ENCODE measurements at places on chromosomes 7 and 10.

DNA sequence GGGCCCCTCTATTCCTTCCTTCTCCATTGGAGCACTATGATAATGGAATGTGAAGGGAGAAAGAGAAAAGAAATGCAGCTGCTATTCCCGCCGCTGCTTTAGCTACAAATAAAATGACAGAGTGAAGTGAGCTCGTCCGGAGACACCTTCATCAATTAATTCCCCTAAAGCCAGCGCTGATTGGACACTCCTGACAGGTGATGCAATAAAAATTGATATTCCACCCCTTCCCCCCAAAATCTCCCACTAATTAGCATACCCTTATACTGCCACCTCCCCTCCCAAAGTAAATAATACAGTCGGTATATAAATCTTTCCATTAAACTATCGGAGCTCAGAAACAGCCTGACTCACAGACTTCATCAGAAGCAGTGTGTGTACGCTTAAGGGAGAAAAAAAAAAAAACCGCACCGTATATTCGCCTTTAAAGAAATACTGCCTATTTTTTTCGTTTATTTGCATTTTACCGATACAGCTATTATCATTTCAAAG is 7.3 kb downstream of the SKIDA1 start:
- DNase-seq = no peak

- no peak for DNase-seq
These were observed 164.4 kb downstream of the RGS10 start for GRCh38 chr10:119377958-119378736.

- no peak for DNase-seq
These were observed 527.3 kb downstream of the ZNF33B start for GRCh38 chr10:42111076-42111475.

DNA sequence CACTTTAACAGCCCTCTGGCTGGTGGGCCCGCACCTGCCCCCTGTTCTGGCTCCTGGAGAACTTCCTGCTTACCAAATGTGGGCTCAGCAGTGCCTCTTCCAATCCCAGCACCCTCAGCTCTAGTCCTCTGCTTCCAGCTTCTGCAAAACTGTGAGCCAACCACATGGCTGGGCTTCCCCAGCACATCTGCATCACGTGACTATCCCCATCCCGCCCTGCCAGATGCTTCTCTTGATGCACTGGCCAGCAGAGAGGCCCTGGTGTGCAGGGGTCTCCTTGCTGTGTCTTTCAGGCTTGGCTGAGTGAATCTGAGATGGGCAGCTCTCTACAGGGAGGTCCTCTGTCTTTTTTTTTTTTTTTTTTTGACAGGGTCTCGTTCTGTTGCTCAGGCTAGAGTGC is 43.8 kb upstream of the DMBT1 start:
- DNase-seq = no peak

DNA sequence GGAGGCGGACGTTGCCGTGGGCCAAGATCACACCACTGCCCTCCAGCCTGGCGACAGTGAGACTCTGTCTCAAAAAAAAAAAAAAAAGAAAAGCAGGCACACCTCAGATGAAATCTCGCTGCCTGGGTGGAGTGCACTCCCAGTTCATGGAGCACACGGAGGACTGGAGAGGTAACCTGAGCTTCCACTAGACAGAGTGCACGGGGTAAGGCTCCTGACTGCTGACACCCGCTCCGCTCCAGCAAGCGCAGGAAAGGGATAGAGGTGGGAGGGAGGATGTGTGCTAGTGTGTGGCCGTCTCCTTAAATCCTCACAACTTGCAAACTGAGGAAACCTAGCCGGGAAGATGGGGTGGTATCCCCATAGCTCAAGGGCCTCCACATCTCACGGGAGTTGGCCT is 50.8 kb downstream of the FAM53B start:
- DNase-seq = no peak

DNA sequence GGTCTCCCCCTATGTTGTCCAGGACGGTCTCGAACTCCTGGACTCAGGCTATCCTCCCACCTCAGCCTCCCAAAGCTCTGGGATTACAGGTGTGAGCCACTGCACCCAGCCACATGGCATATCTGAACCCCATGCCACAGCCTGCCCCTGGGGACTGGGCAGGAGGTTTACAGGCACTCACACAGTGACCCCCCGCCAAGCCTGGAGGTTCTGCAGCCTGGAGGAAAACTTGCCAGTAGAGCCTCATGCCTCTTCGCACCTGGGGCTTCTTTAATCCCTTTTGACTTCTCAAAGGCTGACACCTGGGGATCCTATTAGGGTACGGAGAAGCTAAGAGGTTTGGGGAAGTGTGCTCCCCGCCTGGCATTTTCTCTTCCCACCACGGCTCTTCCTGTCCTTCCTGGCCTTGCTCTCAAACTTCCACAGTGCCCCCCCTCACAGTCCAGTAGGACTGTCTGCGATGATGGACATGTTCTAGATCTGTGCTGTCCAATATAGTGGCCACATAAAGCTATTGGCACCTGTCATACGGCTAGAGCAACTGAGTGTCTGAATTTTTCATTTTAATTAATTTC is 11.4 kb upstream of the KCP start:
- no peak for DNase-seq

- no peak for DNase-seq
These were observed 40.0 kb upstream of the KMT2E start for GRCh38 chr7:104973909-104974415.

GRCh38 chr10:115456812-115457211 is 363.6 kb downstream of the ATRNL1 start:
- DNase-seq = no peak

DNA sequence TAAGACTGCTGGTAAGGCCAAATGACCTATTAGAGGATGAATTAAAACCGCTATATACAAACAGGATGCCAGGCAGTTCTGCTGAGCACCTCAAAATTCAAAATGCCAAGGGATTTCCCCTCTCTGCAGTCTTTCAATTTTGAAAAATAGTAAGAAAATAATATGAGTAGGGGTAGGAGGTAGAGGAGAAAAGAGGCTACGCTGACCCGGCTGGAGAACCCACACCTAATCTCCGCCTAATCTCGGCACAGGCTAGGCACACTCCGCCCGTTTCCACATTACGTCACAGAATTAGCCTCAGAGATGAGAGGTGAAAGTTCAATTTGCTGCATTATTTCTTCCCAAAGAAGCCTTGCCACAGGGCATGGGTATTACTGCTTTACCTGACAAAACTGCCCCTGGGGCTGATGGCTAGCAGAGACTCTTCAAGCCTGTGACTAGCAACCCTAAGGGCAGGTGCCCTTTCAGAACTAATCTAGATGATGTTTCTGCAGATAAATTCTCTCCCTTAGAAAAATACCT is 21.3 kb upstream of the SPOCK2 start:
- no peak for DNase-seq

DNA sequence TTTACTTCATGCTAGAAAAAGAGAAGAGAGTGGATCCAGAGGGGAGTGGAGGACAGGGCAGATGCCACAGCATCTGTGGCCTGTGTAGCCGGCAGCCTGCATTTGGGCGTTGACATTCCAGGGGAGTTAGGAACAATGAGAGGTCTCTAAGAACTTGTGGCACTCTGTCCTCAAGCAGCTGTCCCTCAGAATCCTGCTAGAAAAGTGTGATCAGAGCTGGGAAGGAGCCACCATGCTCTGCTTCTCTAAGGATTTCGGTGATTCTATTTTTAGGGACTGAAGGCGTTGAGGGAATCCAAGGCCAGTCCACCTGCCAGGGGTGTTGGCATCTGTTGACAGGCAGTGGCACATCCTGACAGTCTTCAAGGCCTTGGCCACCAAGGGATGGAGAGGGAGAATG is 7.6 kb downstream of the LRIT2 start:
- DNase-seq = no peak

DNA sequence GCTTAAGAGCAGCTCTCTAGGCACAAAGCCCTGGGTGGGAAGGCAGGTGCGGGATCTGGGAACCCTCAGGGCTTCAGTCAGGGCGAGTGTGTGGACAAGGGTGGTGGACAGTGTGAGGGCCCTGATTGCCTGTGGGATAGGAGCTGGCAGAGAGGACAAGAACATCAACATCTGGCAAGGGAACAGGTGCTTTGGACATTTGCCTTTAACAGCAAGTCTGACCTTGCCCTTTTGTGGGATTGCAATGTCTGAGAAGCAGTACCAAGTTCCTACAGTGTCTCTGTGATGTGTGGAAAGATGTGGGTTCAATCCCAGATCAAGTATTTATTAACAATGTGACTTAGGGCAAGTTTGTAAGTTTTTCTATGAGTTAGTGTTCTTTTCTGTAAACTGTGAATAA is 46.7 kb downstream of the TFAM start:
- DNase-seq = no peak

GRCh38 chr10:75828413-75828812 is 397.0 kb downstream of the LRMDA start:
- no peak for DNase-seq

- DNase-seq = no peak
These were observed 107.3 kb downstream of the GALNT11 start for GRCh38 chr7:152132812-152133211.

GRCh38 chr7:3846738-3847137 is 545.7 kb downstream of the SDK1 start:
- DNase-seq = no peak

DNA sequence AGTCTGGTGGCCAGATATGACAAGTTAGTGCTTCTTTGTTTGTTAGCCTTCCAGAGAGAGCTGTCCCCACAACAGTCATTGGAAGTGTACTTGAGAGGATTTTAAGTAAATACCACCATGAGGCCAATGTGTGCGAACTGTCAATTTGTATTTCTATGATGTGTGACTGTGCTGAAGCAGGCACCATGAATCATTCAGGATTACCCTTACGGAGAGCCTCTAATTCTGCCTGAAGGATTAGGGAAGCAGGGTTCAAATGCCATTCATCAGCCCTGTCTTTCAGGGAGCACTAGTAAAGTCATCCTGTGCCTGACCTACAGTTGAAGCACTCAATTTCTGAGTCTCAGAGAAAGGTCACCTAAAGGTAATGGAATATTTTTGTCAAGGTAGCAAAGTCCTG is 109.3 kb downstream of the GATA3 start:
- no peak for DNase-seq

GRCh38 chr7:115356139-115356746 is 434.3 kb downstream of the MDFIC start:
- DNase-seq = no peak

- DNase-seq = no peak
These were observed 40.1 kb upstream of the RET start for GRCh38 chr10:43036481-43037428.

DNA sequence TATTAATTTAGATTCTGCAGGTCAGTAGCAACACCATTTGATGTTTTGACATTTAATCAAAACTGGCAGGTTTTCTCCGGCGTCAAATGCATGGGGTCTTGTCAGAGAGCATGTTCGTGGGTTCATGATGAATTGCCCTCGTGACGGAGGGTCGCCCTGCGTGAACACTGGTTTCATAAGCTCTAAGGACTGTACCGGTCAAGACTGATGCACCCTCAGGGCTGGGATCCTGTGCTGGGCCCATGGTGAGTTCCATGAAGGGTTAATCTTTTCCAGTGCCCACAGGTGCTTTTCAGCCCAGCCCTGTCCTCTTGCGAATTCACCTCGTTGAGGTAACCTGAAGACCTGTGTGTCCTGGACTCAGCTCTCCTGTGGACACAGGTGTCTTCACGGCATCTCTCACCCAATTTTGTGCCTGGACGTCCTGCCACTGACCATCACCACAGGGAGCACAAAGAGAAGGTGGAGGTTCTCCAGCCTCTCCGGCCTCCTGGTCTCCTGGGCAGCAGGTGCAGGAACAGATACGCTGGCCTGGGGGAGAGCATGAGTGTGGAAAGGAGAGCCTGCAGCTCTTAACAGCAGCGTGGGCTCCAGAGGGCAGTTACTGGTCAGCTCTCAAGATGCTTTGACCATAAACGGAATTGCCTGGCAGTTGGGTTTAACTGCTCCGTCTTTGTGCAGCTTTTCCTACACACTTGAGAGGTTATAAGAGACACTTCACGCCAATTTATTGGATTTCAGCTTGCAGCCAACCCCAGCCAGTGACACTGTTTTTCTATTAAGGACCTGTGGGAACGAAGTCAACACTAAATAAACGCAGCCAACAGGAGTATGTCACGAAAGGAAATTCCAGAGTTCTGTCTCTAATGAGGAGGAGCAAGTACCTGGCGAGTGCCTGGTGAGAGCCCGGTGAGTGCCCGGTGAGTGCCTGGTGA is 37.4 kb upstream of the CFAP46 start:
- DNase-seq = no peak

DNA sequence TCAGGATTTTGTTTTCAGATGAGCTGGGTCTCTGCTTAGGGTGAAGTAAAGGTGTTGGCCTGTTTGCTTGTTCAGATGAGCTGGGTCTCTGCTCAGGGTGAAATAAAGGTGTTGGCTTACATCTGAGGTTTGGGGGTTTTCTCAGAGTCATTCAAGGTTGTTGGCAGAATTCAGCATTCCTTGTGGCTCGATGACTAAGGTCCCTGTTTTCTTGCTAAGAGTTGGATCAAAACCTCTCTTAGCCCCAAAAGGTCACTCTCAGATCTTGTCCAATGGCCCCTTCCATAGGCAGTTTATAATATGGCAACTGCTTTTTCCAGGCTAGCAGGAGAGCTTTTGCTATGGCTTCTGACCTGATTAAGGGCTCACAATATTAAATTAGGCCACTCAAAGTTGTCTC is 106.6 kb downstream of the ADAM22 start:
- no peak for DNase-seq

DNA sequence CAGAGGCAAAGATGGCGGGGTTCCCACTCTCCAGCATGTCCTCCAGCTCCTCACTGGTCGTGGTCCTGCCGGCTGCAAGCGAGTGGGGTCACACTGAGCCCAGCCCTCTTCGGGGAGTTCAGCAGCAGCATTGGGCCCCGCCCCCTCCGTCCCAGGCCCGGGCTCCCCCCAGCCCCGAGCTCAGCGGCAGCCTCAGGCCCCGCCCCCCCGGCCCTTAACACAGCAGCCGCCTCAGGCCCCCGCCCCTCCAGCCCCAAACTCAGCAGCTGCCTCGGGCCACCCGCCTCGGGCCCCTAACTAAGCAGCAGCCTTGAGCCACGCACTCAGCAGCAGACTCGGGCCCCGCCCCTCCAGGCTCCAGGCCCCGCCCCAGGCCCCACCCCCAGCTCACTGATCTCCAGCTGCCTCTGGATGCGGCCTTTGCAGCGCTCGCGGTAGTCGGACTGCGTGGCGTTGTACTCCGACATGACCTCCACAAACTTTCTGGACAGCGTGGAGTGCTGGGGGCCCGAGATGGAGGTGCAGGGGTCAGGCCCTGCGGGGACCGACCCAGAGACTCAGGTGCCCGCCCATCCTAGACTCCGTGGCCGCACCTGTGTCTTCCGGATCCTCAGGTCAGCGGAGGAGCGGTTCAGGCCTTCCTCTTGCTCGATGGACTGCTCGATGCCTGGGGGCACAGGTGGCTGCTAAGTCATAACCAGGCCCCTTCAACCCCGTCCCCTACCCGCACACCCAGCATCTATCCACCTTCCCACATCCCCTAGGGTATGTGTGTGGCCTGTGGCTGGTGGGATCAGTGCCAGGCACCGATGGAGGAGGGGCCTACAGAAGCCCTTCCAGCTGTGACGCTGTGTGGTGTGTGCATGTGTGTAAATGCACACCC is 15.5 kb downstream of the STX1A start:
- no peak for DNase-seq

GRCh38 chr10:92574548-92575261 is 812 bp upstream of the IDE start:
- DNase-seq = no peak

DNA sequence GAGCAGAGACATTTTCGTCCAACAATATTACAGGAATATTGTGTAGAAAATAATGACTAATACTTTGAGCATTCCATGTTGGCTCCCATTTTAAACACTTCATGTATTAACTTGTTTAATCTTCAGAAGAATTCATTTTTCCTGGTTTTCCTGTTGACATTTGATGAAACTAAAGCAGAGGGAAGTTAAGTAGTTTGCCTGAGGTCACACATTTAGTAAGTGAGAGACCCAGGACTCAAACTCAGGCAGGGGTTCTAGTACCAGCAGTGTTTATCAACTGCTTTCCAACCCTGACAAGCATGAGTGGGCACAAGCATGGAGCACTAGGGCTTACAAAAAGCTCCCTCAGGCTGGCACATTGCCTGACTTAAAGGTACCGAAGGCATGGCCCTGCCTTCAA is 719.1 kb downstream of the AUTS2 start:
- no peak for DNase-seq
